ENCODE measurements at places on chromosomes 6 and 20. TPM values are rescaled to one million over a fixed set of nuclear protein-coding genes. Genes with fewer than 3 reads are reported as not detected.
A peak's percentile ranks its signal among the peaks of the same experiment; 100 is the strongest.

DNA sequence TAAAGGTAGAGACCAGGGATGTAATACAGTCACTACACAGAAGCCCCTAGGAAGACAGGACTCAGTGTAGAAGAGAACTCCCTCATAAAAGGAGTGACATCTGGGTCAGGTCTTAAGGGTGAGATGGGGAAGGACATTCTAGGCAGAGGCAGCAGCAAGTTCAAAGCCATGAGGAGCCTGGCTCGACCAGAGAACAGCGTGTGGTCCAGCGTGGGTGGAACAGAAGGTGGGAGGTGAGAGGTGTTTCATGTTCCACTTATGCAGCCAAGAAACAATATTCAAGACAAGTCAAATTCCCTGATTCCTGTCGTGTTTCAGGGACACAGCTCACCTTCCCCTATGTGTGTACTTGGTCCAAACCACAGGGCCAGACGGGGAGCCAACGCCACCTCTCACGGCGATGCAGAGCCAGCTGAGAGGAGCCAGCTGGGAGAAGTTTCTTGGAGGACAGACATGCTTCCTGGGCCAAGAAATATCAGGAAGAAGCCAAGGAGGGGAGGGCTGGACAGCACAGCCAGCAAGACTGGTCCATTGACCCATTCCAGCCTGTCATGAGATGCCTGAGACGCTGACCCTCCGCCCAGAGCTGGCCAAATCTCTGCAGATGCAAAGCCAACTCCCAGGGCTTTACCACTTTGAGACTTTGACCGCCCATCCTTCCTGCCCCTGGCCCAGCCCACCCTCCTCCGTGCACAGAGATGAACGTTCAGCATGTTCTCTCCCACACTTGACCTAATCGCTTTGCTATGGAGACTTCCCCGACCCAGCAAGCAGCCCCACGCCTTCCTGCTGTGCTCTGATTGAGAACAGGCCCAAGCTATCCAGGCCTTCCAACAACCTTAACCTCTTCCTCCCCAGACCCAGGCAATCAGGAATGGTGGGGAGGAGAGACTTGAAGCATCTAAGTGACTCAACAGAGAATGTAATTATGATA, 113.8 kb downstream of the PRND start:
- no peak for DNase-seq

- DNase-seq, result no peak
These were observed 15.7 kb upstream of the BHLHE23 start for GRCh38 chr20:63022501-63022900.

- DNase-seq, result no peak
These were observed 1.5 kb downstream of the LATS1 start for GRCh38 chr6:149716181-149716963.

DNA sequence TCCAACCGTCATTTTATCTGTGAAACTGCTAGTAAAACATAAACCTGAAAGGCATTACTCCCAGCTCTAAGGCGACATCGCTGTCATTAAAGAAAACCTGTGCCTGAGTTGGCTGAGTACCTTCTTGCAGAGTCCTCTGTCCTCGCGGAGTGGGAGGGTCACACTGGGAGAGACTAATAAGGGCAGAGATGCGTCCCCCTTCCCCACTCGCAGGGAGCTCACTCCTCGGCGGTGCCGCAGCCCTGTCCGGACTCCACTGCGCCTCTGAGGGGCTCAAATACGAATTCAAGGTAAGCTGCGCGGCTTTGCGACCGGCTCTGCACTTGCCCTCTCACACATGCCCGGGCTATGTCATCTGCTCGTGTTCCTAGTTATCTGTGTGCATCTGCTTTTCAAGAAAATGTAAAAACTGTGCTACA, at the start of gene COL19A1:
Gene COL19A1 (plus strand): TSS at position 206 of the 419 bp plus-strand sequence. CDS start 13,012 bp downstream, outside the sequence.
- DNase-seq, result no peak

- no peak for DNase-seq
These were observed 99.7 kb downstream of the TMEM170B start for GRCh38 chr6:11637266-11637665.

DNA sequence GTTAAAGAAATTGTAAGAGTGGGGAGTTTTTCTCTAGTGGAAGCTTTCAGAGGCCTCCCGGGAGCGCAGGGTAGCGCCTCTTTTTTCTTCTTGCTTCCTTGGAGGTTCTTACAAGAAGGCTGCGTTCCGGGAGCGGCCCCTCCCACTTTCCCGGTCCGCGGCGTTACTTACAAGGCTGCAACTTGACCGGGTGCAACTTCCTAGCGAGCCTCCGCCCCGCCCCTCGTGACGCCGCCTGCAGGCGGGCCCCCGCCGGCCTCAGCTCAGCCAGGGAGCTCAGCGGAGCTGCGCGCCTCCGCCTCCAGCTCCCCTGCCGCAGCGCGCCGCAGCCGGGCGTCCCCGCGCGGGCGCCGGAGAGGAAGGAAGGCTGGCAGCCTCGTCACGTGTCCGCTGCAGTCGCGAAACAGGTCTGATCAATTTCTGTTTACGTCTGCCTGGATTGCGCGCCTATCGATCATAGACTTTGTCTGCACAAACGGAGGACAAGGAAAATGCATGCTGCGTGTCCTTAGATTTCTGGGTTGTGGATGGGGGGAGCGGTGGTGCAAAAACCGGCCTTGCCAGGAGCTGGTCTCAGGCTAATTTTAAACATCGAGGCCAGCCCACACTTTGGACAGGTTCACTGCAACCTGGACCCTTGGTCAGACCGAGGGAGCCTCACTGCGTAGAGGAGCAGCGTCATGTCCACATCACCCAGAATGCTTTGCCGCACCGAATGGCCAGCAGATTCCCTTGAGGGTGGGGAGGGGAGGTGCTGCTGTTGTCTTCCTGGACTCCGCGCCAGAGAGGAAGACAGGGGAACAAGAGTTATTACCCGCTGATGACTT, at the start of the genes FAM217B and PPP1R3D:
Gene FAM217B (plus strand): TSS at position 261 of the 827 bp plus-strand sequence. CDS start 3,555 bp downstream, outside the sequence.
Gene PPP1R3D (minus strand): TSS at position 177 of the 827 bp plus-strand sequence. CDS start 374 bp downstream, outside the sequence.
- peak; percentile 90 for DNase-seq

GRCh38 chr6:108921547-108922361, 73.5 kb downstream of the ARMC2 start:
- DNase-seq, result no peak

Gene MAS1
- total RNA-seq, result not detected

Gene SLC22A7
- not detected for total RNA-seq

Gene FOXA2
- not detected for total RNA-seq

Gene SLC35B2
- 31.9 TPM for total RNA-seq

Gene ATP6V1G2
- 2.4 TPM for total RNA-seq

Gene MEP1A
- total RNA-seq, result not detected

Gene SLC16A10
- 20.1 TPM for total RNA-seq
